Retinal pigment epithelial cell (primary cell): ENCODE measurements at places on chromosomes 11 and 22.

DNA sequence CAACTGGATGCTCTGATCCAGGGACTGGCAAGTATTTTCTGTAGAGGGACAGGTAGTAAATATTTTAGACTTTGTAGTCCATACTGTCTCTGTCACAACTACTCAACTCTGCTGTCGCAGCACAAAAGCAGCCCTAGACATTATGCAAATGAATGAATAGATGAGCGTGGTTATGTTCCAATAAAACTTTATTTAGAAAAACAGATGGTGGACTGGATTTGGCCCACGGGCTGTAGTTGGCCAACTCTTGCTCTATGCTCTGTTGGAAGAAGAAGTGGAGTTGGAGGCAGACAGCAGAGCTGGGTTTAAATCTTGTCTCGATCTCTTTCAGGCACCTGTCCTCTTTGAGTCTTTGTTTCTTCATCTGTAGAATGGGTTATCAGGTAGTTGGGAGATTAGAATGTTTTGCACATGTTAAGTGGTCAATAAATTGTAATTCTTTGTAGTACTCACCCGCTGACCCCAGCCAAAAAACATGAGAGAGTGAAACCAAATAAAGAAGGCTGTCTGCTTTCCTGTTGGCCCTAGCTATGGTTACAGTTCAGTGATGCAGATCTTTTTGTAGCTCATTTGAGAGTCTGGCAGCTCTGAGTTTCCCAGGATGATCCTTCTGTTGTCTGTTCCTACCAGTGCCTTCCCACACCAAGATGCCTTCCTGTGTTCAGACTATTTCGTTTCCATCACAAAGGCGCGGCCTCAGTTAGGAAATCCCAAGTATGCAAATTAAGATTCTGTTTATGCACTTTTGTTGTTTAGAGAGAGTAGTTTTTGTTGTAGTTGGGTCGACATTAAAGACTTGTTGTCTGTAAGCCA, 198.1 kb upstream of the SEZ6L start:
- no peak for DNase-seq

DNA sequence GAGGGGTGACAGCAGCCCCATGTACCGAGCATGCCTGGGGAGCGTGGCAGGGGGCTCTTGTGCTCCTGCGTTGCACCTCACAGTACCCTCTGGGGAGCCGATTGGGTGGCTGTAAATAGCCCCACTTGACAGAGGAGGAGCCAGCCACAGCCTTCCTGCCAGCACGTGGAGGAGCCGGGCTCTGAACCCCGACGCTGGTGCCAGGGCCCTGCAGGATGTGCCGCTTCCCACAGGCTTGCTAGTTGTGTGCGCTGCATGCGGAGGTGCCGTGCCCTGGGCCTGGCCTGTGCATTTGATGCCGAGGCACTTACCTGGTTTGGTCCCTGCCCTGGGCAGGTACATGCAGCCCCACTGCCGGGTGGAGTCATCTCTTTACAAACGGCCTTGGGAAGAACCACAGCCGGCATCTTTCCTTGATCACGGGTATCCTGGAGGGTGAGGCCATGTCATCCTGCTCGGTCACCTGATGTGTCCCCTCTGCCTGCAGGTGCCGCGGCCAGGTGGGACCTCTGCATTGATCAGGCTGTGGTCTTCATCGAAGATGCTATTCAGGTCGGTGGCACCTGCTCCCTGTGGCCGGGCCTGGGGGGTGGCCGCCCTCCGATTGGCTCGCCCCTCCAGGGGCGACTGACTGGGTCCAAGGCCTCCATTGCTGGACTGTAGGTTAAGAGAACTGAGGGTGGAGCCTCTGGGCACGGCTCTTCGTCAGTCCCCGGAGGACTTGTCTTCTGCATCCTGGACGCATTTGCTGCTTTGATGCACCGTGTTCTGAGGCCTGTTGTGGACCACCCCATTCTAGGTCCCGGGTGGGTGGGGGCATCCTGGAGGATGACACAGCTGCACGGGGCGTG, 5.0 kb downstream of the TPCN2 start:
- no peak for DNase-seq

- no peak for DNase-seq
Measured at GRCh38 chr11:45252134-45252856, 33.8 kb downstream of the SYT13 start.

DNA sequence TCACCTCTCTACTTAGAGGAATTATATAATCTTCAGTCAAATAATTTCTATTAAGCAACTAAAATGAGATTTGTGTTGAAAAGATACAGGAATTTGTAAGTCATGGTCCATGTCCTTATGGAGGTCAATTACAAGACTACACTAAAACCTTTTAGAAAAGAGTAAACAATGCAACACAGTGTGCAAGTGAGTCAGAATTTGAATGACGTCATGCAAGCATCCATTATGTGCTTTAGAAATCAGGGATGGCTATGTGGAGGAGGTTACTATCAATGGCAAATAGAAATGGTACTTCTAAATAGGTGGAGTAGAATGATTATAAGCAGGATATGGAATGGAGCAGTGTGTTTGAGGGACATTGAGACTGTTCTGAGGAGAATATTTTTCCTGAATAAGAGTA, 16.6 kb downstream of the OR10D3 start:
- DNase-seq: no peak

DNA sequence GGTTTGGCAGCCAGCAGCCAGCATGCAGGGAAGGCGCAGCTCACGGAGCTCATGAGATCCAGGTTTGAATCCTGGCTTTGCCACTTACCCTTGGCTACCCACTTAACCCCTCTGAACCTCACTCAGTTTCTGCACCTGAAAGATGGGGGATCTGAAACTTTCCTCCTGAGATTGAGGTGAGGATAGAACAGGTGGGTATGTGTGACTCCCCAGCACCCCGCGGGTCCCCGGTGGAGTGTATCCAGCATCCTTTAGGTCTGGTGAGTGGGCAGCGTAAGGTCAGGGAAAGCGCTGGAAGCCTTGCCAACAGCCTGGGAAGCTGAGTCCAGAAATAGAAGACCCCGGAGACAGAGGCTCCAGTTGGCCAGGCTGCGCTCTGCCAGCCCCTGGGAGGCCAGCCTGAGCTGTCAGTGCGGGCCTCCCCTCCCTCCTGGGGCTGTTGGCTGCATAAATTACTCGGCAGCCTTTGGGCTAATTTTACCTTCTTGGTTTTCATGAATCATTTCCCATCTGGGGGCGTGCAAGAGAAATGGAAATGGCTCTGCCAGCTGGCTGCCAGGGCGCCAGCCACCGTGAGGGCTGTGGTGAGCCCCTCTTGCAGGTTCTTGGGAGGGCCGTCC, 17.6 kb downstream of the PRDM11 start:
- no peak for DNase-seq
